ENCODE measurements at places on chromosomes 2 and 18.

DNA sequence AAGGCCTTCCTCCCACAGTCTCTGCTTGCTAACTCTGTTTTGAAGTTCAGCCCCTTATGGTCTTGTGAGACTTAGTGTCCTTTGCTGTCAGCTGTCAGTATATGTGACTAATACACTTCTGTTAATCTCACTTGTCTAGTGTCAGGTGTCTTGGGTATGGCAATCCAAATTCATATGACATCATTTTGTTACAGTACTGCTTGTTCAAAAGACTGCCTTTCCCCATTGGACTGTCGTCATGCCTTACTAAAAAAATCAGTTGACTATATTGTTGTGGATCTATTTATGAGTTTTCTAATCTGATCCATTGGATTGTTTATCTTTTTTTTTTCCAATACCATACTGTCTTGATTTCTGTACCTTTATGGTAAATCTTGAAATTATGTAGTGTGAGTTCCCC, 611.4 kb upstream of the HS6ST1 start:
- no peak for DNase-seq

- no peak for DNase-seq
These were observed 639 bp downstream of the MAIP1 start for GRCh38 chr2:199956062-199956380.

GRCh38 chr2:207930747-207931146, 94.6 kb downstream of the PLEKHM3 start:
- no peak for DNase-seq

- no peak for DNase-seq
These were observed 473.4 kb upstream of the TRIB2 start for GRCh38 chr2:12243381-12243780.

- no peak for DNase-seq
These were observed 70.3 kb downstream of the KCNF1 start for GRCh38 chr2:10981941-10982431.

DNA sequence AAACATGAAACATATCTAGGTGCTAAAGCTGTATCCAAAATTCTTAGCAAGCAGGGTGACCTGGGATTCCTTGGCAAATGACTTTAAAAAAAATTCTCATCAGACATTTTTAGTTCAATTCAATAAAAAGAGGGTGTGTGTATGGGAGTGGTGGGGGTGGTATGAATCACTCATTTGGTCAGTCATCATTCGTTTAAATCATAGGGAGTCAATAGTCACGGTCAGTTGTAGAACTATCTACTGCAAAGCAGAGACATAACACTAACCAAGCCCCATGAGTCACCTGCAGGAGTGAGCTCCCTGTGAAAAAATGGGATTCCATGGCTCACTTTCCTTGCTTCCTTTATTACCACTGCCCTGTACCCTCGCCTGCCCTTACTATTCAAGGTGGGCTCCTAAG, 380.6 kb upstream of the TCF4 start:
- no peak for DNase-seq
